Astrocyte (in vitro differentiated cells and primary cell): ENCODE measurements at places on chromosomes 6 and 20.

GRCh38 chr6:108203189-108204112, 37.6 kb downstream of the NR2E1 start:
- no peak for DNase-seq

GRCh38 chr6:100622907-100623692, 158.4 kb upstream of the SIM1 start:
- DNase-seq: peak; percentile 23

GRCh38 chr20:32386091-32386490, 28.0 kb downstream of the ASXL1 start:
- peak; percentile 9 for DNase-seq

DNA sequence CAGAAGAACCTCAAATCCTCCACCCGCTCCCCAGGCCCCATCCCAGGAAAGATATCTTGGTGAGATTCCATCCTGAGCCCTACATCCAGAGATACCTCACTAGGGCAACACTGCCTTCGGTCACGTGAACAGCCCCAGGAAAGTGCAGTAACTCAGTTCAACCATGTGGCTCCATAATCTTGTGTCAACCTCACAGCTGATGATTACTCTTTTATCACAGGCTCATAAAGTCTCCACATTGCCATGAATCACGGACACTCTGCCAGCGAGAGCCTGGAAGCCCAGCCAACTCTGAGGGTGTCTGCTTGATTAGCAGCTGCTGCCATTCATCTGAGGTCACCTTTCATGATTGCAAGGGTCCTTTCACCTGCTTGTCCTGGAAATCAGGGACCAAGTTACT, 175.8 kb upstream of the LRFN2 start:
- DNase-seq: no peak

DNA sequence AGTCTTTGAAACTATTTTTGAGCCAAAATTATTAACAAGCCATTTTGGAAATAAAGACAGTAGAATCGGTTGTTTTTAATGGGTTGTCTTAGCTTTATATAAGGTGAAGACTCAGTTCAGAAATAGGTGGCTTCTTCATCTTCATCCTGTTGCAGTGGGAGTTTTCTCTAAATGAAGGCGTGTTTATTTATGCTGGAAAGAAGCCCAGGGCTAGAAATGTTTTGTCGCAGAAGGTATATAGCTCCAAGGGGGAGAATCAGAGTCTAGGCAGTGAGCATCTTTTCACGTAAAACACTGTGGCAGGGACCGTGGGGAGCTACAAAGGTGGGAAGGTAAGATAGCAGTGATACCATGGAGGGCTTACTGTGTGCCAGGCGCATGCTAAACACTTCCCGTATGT, 34.3 kb downstream of the FARS2 start:
- DNase-seq: peak; percentile 36

GRCh38 chr20:6074145-6074561, 20.3 kb upstream of the LRRN4 start:
- DNase-seq: no peak

- no peak for DNase-seq
Measured at GRCh38 chr6:170063431-170063830, 227.4 kb downstream of the DLL1 start.

GRCh38 chr6:91575032-91575431, 988.2 kb upstream of the MAP3K7 start:
- no peak for DNase-seq

DNA sequence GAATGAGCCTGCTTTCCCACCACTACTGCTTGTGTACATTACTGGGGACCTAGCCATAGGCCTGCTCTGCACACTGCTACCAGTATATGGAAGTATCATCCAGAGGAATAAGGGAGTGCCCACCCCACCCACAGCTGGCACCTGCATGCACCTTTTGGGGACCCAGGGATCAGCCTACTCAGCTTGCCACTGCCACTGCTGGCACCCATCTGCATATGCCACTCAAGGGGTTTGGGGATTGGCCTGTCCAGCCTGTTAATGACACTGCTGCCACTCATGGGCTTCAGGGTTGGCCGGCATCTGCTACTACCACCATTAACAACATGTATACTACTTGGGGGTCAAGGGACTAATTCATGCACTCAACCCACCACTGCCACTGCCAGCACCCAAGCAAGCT, 832.1 kb downstream of the PHF3 start:
- no peak for DNase-seq

DNA sequence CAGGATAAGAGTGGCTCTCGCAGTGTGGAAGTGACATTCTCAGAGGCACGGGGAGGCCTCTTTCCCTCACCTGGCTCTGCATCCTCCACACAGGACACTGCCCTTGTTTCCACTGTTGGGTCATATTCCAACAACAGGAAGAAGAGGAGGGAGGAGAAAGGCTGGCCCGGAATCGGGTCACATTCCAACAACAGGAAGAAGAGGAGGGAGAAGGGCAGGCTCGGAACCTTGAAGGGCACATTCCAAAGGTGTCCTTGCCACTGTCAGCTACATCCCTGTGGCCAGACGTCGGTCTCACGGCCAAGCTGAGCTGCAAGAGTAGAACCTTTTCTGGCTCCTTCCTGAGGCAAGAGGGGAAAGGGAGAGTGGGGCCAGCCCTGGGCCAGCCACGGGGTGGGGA, 25.4 kb downstream of the CHRNA4 start:
- DNase-seq: no peak

DNA sequence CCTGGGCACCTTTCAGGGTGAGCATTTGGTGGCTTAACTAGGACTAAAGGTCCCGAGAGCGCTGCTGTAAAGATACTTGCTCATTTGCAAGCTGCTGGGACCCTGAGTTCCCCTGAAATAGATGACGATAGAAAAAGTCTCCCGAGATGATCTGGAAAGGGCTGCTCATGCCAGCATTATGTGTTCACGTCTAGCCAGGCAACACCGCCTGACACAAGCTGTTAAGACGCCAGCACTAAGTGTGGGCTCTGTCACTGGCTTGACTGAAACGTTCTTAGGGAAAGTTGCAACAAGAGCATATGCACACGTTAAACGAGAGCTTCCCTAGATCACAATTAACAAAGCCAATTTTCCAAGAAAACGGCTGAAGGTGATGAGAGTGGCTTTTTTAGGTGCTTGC, 113.7 kb downstream of the SLC23A2 start:
- no peak for DNase-seq

DNA sequence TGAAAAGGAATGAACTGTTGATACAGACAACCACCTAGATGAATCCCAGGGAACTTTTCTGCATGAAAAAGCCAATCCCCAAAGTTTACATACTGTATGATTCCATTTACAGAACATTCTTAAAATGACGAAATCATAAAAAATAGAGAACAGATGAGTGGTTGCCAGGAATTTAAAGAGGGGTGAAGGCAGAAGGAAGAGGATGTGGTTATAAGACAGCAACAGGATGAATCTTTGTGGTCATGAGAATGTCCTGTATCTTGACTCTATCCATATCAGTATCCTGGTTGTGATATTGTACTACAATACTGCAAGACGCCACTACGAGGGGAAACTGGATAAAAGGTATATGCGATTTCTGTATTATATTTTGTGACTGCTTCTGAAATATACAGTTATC, 70.1 kb upstream of the EMILIN3 start:
- DNase-seq: peak; percentile 48

DNA sequence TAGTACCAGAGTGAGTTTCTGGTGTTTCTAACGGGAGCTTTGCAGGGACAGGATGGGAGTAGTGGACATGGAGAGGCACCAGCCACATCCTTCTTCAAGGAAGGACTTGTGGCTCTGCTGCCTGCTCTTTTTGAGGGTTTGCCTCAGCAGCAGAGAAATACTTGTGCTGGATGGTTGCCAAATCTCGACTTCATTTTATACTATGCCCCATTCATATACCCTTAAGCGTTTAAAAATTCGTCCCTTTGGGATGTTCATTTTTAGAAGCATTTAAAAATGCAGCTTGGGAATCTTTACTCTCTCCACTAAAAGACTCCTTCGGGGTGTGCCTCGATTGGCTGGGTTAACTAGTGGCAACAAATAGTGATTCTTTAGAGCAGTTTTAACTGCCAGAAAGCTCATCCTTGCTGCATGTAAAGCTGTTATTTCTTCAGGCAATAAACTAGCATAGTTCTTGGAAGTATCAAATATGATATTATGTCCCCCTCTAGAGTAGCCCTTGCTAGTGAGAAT, 126.5 kb upstream of the B3GAT2 start:
- DNase-seq: no peak

DNA sequence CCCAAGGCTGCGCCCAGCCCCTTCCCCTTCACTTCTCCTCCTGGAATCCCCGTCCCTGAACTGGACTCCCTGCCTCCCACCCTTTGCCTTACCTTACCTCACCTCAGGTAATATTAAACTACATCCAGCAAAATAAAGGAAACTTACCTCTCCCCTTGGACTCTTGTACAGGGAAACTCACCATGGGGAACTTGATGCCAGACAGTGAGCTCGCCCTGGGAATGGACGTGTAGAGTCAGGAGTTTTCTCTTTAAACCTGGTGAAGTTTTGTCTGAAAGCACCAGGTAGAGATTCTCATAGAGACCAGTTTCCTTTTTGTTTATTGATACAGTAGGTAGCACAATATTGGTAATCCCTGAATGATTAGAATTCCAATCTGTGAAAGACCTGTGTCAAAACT, 544 bp upstream of the HLA-C start:
- DNase-seq: no peak

- no peak for DNase-seq
Measured at GRCh38 chr6:159682295-159682694, 10.7 kb downstream of the SOD2 start.

- no peak for DNase-seq
Measured at GRCh38 chr6:113779656-113780055, 77.5 kb upstream of the MARCKS start.

GRCh38 chr6:1322156-1322555, 10.3 kb downstream of the FOXQ1 start:
- no peak for DNase-seq

- peak; percentile 14 for DNase-seq
Measured at GRCh38 chr6:152605941-152606340, 31.2 kb downstream of the SYNE1 start.

DNA sequence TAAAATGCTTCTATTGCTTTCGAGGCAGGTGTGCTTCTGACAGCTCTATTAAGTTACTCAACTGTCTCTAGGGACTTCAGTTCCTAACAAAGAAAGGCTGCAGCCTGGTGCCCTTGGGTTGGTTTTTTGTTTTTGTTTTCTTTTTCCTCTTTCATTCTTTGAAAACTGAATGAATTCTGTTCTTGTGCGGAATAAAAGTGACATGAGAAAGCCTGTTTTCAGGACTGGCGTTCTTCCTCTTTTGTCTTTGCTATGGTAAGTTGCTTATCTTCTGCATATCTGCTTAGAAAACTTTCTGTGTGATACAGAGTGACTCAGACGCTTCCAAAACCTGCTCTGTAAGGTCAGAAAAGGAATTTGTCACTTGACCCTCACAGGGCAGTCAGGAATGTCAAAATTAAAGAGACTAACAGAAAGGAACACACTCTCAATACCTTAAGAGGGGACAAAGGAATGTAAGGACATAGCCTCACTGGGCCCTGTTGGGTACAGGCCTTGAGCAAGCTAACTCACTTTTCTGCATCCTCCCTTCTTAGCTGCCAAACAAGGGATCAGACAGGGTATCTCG, 56.2 kb upstream of the NHSL1 start:
- no peak for DNase-seq

DNA sequence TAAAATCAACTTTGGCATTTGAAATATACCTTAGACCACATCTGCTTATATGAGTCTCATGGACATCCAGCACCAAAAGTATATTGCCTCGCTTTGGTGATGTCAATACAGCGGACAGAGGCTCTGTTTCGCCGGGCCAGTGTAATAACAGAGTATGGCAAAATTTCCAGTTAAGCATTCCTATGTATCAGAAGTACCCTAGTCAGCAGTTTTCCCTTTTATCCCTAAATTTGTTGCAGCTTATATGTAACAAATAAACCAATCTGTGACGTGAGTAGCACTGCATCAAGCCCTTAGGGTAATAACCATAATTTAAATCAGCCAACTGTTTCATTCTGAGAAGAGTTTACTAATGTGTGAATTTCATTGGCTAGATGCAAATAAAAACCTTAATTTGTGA, 585.5 kb upstream of the ADGRB3 start:
- no peak for DNase-seq

DNA sequence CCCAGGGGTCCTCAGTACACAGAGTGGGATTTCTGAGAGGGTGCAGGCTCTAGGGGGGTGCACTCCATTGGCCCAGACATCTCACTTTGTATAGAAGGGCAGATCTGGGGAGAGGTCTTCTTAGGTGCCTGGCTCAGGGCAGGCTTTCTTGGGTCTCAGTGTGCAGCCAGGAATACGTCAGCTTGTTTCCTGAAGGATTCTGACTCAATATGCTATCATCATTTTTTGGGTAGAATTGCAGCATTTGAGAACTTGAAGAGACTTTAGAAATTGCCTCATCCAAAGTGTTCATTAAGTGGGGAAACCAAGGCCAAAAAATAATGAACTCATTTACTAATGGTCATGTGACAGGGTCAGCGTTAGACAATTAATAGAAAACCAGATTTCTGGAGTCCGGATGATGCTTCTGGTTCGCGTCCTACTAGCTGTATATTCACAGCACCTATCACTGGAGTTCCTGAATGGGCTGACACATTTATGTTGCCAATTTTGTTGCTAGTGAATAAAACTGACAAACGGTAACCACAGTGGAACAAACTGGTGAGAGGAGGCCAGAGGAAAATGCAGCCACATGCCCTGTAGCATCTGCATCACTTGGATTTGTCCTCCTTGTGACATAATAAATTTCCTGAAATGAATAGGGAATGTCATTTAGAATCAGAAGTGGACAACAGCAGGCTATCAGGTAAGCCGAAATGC, 238.9 kb downstream of the TBC1D7 start:
- DNase-seq: peak; percentile 6

- DNase-seq: no peak
Measured at GRCh38 chr20:17142666-17143065, 84.2 kb upstream of the PCSK2 start.

- peak; percentile 13 for DNase-seq
Measured at GRCh38 chr20:63337786-63338420, 23.2 kb downstream of the CHRNA4 start.

DNA sequence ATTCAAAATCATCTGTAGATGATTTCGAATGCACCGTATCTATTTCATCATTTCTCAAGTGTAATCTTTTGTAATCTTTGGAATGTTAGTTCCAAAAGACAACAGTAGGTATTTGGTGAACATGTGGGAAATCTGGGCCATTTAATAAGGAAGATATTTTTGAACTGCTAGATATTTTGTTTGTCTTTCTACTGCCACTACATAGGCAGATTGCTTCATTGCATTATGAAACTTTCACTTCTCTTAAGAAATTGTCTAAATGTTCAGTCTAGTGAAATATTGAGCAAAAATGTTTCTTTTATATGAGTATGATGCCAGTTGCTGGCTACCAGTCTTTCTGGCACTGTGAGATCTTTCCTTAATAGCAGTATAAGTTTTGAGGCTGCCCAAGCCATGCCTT, 527.8 kb upstream of the RNF217 start:
- no peak for DNase-seq

- no peak for DNase-seq
Measured at GRCh38 chr6:819122-819521, 126.2 kb upstream of the EXOC2 start.

GRCh38 chr20:61862881-61863280, 202.8 kb downstream of the TAF4 start:
- DNase-seq: no peak
